ENCODE measurements at places on chromosomes 5 and 9. TPM values are rescaled to one million over a fixed set of nuclear protein-coding genes. Genes with fewer than 3 reads are reported as not detected.
A peak's percentile ranks its signal among the peaks of the same experiment; 100 is the strongest.

DNA sequence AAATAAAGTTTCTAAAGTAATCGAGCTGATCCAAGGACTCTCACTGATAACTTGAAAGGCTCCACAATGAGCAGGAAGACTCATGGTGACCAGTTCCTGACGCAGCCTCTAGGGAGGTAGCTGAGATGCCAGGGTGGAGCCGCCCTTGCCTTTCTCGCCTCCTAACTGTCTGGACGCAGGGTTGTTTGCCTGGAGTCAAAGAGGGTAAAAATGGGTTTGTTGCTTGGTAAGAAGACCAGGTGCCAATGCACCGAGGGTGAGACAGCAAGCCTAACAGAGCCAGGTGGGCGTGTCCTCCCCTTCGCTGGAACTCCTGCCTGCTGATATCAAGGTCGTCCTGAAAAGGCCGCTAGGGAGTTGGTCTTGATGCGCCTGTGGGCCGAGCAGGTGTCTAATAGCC is 48.6 kb upstream of the FCN1 start:
- DNase-seq = peak; percentile 48

- peak; percentile 83 for DNase-seq
These were observed 60.9 kb upstream of the IL17B start for GRCh38 chr5:149439899-149440542.

FNBP1 gene
- 19.6 TPM for total RNA-seq

DNA sequence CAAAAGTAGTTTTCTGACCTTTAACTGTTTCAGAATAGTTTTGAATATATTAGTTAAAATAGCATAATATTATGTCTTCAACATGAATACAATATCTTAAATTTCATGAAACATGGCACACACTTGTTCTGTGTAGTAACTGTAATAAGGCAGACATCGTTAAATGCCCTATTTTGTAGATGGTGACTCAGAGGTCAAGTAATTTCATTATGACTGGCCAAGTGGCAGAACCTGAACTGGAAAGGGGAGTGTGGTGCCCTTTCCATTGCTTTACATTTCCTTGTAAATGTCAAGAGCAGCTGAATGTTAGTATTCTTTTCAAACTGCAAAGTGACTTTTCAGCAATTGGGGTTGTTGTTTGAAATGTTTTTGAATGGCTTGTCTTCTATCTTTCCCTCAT is 201.2 kb upstream of the CDKN2B start:
- DNase-seq = no peak

LIX1 gene
- 0.14 TPM for total RNA-seq

TNFSF15 gene
- total RNA-seq = not detected

DNA sequence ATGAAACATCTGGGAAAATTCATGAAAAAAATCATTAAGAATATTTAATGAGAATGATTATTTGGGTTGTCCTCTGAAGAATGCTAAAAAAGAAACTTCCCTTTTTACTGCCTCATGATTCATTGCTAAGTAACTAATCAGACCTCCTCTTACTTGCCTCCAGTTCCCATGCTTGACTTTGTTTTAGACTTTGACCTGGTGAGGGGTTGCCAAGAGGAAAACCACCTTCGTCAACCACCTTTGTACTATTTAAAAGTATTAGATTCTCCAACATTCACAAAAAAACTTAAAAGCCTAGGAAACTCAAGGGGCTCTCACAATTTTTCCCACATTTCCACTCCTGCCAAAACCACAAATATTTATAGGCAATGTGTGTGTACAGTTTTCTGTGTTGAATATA is 115.2 kb upstream of the ST8SIA4 start:
- DNase-seq = no peak

- no peak for DNase-seq
These were observed 814.2 kb upstream of the GRAMD2B start for GRCh38 chr5:125609011-125609410.

CDC20B gene
- total RNA-seq = not detected

KCNN2 gene
- 8.2 TPM for total RNA-seq

SPATA31E1 gene
- total RNA-seq = 0.07 TPM

GRCh38 chr5:73411936-73412596 is 36.5 kb downstream of the FOXD1 start:
- DNase-seq = peak; percentile 45

GRCh38 chr9:97985058-97985861 is 2.1 kb downstream of the ANP32B start:
- peak; percentile 74 for DNase-seq

DNA sequence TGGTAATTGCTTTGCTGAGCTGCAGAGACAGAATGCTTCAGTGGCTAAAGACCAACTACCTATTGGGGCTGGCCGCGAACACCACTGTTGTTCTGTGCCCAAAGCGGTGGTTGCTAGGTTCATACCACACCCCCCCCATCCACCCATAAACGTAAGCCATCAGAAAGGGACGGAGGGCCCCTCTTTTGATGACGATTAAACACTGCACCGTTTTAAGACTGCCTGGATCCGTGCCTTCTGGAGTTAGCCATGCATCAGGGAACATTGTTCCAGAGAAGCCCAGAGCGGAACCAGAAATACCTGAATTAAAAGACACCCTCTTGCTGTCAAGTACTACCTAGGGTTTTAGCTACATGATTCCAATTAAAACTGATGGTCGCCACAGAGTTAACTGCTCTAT is 369.1 kb upstream of the DAP start:
- DNase-seq = no peak

DNA sequence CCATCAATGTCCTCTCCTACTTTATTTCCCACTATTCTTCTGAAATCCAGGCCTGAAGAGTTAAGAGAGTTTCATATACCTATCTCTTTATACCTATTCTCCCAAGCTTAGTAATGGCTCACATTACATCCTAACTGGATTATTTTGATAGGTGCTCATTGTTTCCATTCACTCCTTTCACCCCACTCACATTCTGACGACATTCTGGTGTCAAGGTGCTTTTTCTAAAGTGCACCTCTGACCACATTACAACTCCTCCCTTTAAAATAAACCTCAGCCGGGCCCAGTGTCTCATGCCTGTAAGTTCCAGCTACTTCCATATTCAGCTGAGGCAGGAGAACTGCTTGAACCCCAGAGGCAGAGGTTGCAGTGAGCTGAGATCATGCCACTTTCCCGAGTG is 417.1 kb downstream of the BNC2 start:
- no peak for DNase-seq

Data from H7 (cell line).